ENCODE measurements at places on chromosomes 13 and 19.

GRCh38 chr13:87999788-88000187 lies 328.6 kb downstream of the SLITRK5 start:
- no peak for DNase-seq

- no peak for DNase-seq
Measured at GRCh38 chr13:51945149-51945548, 66.1 kb downstream of the ATP7B start.

GRCh38 chr19:56140583-56141416 lies at the start of gene ZNF444:
ZNF444 (plus strand) TSS chr19:56141287; CDS start chr19:56146912, 5,625 bp downstream.
- DNase-seq, result peak; percentile 100

DNA sequence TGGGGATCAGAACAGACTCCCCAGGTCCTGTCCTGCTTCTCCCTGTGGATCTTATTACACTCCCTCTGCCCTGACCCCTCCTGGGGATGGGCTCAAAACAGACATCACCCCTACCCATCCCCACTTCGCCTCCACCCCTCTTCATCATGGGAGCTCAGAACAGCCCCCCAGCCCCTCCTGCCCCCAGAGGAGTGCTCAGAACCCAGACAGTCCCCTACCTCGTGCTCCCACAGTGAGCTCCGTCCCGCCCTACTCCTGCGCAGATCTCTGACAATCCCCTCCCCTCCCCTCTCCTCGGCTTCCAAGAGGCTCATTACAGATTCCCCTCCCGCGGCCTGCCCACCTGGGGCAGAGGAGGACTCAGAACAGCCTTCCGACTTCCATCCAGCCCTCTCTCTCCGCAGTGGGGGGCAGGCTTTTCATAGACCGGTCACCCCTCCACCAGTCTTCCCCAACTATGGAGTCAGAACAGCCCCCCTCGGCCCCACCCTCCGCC lies 6.1 kb downstream of the NXNL1 start:
- no peak for DNase-seq

DNA sequence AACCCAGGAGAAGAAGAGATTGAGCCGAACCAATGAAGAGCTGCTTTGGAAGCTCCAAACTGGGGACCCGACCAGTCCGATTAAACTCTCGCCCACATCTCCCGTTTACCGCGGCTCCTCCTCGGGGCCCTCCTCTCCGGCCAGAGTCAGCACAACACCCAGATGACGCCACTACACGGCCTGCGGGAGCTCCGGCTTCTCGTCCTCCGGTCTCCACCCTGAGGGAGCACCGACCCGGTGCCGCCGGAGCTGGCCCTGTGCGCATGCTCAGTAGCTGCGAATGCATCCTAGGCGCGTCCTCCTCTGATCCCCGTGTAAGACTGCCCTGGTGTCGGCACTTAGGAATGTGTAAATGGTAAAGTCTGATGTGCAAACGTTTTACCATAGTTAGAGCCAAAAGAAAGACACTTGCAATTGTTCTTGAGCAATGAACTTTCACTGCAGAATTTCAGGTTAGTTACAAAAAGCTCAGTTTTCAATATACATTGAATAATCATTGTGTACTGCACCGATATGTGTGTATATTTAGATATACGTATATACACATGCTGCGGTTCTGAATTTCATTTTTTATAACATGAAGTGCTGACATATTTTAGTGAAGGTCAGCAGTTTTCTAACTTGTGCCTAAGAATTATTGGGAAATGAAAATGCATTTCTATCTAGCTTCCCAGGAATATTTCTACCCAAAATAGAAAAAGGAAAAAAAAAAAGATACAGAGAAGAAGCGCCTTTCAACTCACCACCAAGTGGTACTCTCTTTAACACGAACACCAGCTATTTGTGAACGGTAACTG lies 92.2 kb downstream of the SLC7A1 start:
- no peak for DNase-seq

- DNase-seq, result no peak
Measured at GRCh38 chr19:54455786-54456422, 6.9 kb downstream of the LENG8 start.

DNA sequence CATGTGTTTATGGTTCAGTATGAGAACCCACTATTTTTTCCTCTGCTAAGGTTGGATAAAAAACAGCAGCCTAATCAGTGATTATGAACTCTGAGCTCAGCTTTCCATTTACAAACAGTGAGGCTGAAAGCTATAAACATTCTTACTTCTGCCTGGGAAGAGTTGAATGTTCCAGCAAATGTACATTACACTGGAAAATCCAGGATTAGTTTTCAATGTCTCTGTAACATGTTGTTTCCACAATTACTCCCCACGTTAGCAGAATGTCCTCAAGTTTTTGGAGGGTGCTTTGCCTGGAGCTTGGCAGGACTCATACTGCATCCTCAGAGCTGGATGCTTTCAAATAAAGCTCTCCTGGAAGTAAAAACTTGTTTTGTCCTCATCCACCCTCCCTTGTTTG lies 150.4 kb downstream of the POSTN start:
- DNase-seq, result no peak

- peak; percentile 15 for DNase-seq
Measured at GRCh38 chr19:9936326-9937000, at the start of gene OLFM2. OLFM2 (minus strand) TSS chr19:9936515; CDS start chr19:9936366, 149 bp downstream.

DNA sequence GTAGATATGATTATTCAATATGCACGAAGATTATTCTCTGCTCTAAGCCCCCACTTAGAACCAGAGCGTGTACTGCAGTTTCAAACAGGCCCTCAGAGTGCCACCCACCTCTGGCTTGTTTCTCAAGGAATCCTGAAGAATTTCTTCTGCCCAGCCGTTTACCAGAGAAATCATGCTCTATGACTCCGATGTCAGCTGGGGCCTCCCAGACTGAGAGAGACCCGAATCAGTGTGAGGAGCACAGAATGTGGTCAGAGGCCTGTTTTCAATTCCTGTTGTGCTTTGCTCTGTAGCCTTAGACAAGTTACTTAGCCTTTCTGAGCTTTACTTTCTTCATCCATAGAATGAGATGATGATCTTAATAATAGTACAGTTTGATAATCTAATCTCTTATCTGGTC lies 5.5 kb downstream of the PNMA8C start:
- no peak for DNase-seq

GRCh38 chr13:63516124-63516523 lies 2100.5 kb upstream of the PCDH20 start:
- DNase-seq, result no peak

DNA sequence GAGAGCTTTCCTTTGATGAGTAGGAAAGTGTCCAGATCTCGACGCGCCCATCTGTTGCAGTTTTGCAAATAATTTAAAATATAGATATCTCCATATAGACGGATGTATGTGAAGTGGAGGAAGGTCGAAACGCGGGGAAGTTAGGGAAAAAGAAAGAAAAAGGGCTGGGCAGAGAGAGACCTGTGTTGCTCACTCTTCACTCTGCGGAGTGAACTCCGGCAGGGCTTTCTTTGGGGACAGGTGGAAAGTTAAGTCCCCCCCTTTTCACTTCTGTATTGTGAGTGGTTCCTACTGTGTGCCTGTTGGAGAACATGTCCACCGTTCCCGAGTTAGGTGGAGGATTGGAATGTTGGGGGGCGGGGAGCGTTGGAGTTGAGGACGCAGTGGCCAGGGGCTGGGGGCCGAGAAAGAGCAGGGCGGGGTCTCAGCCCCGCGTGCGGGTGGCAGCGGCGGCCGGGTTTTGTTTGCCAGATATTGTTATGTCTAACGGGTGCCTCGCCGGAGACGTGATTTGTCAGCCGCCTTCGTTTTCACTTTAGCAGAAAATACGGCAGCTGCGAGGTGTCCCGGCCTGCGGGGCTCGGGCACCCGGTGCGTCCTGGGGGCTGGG lies 145.1 kb upstream of the ZNF536 start:
- peak; percentile 13 for DNase-seq

DNA sequence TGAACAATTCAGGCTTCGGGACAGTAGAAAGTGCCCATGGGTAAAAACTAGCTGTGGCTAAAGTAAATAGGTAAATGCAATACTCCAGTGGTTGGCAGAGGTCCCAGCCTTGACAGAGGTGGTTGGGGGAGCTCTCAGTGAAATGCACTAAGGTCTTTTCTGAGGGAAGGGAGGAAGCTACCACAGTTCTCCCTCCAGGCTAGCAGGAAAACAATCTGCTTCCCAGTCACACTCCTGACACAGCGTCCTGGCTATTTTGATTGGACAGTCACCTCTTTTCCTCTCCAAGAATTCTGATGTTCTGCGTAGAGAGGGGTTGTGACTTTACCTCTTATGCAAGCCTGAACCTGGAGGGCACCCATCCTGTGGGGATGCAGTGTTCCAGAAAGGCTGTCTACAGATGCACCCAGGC lies 128.7 kb downstream of the CYSLTR2 start:
- no peak for DNase-seq

DNA sequence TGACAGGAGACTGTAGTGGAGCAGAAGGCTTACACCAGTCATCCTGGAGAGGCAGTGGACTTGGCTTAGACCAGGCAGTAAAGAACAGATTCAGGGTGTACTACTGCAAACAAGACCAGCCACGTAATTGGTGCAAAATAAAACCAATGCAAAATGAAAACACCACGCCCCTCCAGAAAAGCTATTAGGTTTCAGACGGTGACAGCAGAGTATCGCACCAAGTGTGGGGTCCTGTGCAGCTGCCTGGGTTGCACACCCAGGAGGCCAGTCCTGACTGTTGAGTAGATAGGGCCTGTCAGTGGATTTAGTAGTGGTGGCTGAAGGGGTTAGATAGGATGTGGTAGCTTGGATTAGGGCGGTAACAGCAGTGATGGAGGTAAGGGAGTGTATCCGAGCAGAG lies 5.4 kb upstream of the PRKACA start:
- DNase-seq, result no peak

DNA sequence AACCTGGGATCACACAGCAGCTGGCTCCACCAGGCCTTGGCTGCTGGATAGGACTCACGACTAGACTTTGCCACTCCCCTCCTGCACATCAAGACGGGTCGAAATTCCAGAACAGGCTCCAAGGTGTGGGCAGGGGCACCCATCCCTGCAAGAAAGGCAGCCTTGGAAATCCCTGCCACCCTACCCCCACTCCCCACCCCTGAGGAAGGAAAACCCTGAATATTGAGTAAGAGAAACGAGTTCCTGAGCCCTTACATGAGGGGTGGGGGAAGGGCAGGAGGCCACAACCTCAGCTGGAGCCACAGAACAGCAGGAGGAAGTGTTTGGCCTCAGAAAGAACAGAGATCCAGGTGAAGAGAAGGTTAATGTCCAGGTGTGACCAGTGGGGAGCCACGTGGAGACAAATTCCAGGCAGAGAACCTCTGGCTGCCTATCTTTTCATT lies 20.1 kb downstream of the DEDD2 start:
- DNase-seq, result no peak

DNA sequence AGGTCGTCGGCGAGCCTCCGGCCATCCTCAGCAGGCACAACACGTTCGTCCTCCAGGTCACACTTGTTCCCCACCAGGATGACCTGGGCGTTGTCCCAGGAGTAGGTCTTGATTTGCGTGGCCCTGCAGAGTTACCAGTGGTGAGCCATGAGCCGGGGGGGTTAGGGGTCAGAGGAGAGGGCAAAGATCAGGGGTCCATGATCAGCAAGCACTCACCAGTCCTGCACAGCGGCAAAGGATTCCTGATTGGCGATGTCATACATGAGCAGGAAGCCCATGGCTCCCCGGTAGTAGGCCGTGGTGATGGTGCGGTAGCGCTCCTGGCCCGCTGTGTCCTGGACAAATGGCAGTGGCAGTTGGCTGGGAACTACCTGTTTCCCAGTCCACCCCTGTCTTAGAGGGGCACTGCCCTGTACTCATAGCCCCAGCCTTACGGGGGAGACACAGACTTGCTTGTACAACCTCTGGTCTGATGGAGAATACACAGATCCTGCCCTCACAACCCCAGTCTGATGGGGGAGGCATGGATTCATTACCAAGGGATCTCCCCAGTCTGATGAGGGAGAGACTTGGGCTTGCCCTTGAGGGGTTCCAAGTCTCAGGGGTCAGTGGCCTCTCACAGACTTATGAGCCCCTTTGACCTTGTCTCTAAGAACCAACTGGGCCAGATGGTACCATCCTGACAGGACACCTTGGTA lies 3.9 kb downstream of the RAB3D start:
- no peak for DNase-seq

DNA sequence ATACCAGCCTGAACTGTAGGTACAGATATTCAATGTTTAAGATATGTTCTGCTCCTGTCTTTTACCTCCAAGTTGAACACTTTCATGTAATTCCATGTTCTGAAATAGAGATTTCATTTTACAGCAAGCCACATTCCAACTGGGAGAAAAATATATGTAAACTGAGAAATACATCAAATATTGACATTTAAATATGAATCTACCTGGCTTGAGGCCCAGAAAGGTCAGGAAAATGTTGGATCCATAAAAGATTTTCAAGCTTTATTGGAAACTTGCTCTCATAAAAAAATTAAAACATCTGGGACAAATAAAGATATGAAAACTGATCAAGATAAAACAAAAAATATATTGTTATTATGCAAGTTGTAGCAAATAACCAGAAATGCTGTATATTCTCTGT lies 1078.7 kb upstream of the ATXN8OS start:
- no peak for DNase-seq

DNA sequence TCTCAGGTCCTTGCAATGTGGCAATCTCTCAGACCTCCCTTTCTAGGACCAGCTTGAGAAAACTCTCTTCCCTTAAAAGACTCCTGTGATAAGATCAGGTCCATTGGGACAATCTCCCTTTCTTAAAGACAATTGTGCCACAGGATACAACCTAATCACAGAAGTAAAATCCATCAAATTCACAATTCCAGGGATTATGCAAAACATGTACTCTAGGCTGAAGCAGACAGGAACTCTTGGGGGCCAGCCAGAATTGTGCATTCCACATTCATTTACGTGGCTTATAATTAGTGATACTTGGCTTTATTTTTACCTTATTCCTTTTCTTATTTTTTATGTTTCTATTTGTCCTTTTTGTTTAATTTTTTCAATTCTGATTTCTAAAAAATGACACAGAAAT lies 257.9 kb downstream of the KLF12 start:
- DNase-seq, result no peak

DNA sequence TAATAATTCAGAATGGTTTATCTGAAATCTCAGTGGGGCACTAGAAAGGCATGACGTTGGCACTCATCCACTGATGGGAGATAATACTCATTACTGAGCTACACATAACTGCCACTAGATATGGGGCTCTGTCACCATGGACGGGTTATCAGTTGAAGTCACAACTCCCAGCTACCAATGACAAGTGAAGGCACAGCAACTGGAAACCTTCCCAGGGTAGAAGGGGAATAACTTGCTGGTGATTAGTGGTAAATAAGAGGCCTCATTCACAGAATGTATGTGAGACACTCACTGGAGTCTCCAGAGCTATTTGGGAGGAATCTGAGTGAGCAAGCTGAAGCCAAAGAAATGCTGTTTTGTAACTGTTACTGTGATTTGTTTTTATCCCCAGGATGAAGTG lies 249.6 kb downstream of the ENOX1 start:
- no peak for DNase-seq

GRCh38 chr13:61648547-61648946 lies 232.9 kb upstream of the PCDH20 start:
- DNase-seq, result no peak

GRCh38 chr19:12137221-12137940 lies 2.8 kb downstream of the ZNF20 start:
- DNase-seq, result peak; percentile 76

Data from hematopoietic multipotent progenitor cell (in vitro differentiated cells).